ENCODE measurements at places on chromosomes 6 and 20.

DNA sequence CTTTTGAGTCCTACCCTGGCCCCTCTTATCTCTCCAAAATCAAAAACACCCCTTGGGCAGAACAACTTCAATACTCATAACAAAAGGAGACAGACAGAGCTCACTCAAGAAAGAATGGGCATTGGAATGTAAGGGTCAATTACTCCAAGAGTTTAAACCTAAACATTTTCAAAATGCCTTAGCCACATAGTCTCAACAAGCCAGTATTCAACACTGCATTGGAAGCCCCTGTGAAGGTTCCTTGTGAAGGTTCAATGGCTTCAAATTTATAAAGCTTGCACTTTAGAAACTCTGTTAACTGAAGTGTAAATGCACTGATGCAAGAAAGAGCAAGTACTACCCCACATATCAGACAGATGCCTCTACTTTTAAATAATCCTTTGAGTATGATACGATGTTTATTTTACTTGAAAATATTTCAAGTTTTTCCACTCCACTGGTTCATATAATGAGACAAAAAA lies 139.1 kb upstream of the LAMP5 start:
- DNase-seq, result peak; percentile 68

GRCh38 chr20:61691978-61692377 lies 373.7 kb downstream of the TAF4 start:
- no peak for DNase-seq

DNA sequence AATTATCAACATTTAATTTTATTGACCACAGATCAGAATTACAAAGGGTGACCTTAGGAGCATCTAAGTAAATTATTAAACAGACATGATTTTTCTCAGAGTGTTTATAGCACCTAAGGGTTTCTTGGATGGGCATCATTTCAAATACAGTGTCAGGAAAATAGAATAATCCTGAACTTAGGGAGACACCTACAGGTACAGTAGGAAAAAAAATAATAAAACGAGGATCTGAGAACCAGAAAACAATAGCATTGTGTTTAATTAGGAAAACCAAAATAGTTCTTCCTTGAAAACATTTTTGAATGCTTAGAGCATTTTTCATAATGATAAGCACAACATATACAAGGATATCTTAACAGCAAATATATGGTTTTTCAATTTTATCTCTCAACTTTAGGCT lies 39.2 kb downstream of the MMUT start:
- DNase-seq, result no peak

- DNase-seq, result no peak
These were observed 40.4 kb downstream of the CD40 start for GRCh38 chr20:46158476-46158987.

- no peak for DNase-seq
These were observed 13.3 kb upstream of the QKI start for GRCh38 chr6:163401039-163401885.

GRCh38 chr6:3770023-3770720 lies 18.7 kb upstream of the PXDC1 start:
- no peak for DNase-seq

DNA sequence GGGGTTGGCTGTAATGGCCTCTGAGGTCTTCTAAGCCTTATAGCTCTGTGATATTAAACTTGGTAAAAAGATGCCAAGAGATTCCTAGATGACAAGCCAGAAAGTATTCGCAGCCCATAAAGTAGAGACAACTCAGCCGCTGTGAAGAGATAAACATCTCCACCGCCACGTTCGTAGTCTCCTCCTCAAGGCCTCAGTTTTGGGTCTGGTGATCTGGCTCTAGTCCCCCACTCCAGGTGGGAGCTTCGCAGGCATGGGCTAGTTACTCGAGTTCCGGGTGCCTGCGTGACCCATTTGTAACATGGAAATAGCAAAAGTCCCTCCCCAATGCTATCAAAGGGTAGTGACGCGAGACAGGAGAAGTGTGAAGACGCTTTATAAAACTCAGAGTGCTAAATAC lies 28.3 kb upstream of the AFDN start:
- DNase-seq, result no peak

- peak; percentile 32 for DNase-seq
These were observed 29.7 kb upstream of the CD93 start for GRCh38 chr20:23115822-23116221.

GRCh38 chr20:21509597-21510371 lies 4.1 kb downstream of the NKX2-2 start:
- peak; percentile 42 for DNase-seq

DNA sequence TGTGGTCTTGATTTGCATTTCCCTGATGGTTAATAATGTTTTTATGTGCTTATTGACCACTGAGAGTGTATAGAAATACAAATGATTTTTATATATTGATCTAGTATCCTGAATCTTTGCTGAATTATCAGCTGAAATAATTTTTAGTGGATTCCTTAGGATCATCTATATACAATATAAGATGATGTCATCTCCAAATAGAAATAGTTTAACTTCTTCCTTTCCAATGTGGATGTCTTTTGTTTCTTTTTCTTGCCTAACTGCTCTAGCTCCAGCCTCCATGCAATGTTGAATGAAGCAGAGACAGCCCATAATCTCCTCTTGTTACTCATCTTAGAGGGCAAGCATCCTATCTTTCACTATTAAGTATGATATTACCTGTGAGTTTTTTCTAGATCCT lies 226.4 kb downstream of the GMDS start:
- no peak for DNase-seq

GRCh38 chr6:154361476-154361875 lies 4.9 kb upstream of the IPCEF1 start:
- DNase-seq, result no peak

DNA sequence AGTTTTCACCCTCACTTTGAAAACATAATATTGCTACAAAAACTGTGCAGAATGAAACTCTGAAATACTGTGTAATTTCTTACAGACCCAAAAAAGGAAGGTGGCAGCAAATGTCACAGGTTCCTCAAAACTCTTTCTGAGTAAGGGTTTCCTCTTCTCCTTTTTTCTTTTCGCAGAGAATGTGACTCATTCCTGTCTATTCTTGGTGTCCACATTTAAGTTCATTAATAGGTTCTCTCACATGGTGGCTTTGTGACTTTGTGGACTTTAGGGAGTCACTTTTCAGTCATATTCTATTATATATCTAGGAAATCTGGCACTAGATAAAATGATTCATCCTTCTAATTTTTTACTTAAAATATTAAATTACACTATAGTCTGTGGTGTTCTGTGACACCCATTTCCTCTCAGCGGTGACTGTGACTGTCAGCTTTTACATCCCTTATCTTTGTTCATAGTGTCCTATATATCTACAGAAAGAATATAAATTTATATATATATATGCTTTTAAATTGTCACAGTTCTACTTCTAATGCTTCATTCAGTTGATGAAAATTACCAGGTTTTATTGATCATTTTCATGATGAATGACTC lies 126.8 kb upstream of the HCRTR2 start:
- DNase-seq, result no peak

- no peak for DNase-seq
These were observed 14.0 kb upstream of the GSTA4 start for GRCh38 chr6:53009056-53009455.

GRCh38 chr20:62466072-62466760 lies 9.6 kb downstream of the GATA5 start:
- DNase-seq, result no peak

DNA sequence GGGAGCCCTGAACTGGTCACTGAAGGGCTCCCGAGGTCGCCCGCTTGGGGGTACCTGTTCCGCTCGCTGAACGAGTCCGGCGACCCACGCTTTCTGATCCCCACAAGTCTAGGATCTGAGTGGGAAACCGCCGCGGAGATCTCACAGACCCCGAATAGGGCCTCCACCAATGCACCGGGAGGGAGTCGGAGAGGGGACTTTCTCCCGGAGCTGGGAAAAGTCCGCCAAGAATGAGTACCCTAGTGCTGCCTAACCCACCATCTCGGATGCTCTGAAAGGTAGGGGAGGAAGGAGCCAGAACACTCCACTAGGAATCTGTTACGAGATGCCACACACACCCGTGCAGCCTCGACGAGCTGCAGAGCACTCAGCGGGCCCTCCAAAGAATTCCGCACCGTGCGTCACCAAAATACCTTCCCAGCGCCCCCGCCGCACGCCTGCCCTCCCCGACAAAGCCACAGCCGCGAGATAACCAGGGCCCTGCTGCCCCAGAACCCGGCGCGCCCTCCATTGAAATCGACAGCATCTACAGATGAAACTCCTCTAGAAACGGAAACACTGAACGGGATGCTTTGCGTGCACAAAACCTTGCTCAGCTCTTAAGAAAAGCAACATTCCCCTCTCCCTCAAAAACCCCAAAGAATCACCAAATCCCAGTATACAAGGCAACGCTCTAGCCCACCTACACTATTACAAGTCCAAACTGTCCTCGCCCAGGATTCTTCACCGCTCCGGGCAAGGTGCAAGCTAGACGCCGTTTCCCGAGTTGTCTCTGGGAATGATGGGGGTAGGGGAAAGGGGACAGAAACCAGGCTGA lies 686 bp downstream of the COL12A1 start:
- peak; percentile 71 for DNase-seq

GRCh38 chr6:31943742-31944141 lies 2.2 kb upstream of the CFB start:
- no peak for DNase-seq

All from fibroblast of gingiva (primary cell).